ENCODE measurements at places on chromosomes 6 and 20.

- no peak for DNase-seq
These were observed 129.4 kb downstream of the IBTK start for GRCh38 chr6:82118150-82118562.

GRCh38 chr6:108560463-108561308 lies at the start of gene FOXO3:
Gene FOXO3, plus strand, starts transcription at chr6:108560917. Its CDS starts 292 bp downstream, at chr6:108561209.
- peak; percentile 81 for DNase-seq

DNA sequence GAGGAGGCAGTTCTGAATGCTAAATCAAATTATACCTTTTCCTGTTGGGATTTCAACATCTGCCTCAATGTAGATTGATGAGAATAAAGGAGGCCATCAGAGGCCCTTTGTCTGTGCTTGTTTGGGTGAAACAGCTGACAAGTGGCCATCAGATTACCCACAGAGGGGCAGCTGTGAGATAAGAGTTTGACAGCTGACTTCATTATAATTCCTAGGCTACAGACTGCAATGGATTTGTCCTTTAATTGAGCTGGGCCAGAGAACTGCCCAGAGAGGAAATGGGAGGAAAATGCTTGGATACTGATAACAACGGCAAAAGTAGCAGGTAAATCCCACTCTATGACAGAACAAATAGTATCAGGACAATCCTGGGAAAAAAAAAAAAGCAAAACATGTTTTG lies 649.4 kb downstream of the HDGFL1 start:
- DNase-seq: no peak

- DNase-seq: no peak
These were observed 239.6 kb downstream of the ERMARD start for GRCh38 chr6:169991031-169991390.

DNA sequence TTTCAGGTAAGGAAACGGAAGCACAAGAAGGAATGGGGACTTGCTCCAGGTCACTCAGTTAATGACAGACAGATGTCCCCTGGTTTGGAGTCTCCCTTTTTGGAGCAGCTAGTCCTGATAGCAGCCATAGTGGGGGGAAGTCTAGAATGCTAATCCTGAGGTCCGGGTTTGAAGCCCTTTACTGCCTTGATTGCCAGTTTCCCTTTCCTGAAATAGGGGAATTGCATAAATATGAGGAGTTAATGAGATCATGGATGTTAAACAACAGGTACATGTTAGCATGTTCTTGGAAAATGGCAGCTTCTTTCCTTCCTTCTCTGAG lies 341 bp upstream of the TTPAL start:
- DNase-seq: peak; percentile 7

DNA sequence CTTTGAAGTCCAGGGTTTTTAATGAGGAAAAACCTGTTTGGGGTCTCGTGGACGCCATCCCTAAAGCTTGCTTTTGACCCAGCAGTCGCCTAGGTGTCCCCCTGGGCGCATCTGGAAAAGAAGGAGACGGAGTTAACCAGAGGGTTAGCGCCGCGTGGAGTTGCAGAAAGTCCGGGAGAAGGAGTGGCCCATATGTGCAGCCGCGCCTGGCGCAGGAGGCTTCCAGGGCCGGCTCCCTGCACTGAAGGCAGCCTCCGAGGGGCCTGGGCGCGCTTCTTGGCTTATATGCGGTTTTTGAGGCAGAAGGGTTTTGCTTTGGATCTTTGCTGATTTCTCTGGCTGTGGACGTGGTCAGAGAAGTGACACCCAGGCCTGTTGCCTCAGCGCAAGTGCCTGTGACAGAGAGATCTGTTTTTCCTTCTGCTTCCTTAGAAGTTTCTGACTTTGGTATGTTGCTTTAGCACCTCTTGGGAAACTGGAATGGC lies 987 bp downstream of the TMEM181 start:
- peak; percentile 21 for DNase-seq

GRCh38 chr6:80478030-80478429 lies 371.6 kb downstream of the BCKDHB start:
- DNase-seq: no peak
